ENCODE measurements at places on chromosomes 5 and 9. TPM values are rescaled to one million over a fixed set of nuclear protein-coding genes. Genes with fewer than 3 reads are reported as not detected.
A peak's percentile ranks its signal among the peaks of the same experiment; 100 is the strongest.

DNA sequence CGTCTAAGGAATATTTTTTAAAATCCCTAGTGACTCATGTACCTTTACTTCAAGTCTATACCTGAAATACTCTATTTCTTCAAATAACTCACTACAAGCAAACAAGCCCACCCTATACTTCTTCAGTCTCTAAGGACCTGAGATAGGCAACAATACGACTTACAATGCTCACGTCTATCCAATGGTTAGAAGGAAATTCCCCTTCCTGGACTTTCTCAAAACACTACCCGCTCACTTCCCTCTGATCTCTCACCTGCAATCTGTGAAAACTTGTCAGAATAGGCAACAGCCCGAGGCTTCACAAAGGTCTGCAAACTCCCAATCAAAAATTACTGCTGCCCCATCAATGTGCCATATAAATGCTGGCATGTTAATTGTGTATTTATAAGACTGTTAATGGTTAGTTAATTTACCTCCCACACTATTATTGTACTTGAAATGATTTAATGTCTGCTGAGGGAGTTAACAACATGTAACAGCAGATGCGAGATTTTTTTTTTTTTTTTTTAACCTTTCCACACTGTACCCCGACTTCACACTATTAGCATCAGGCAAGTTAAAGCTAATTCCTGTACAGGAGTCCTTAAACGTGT lies 27.3 kb downstream of the MAPKAP1 start:
- no peak overlapping the region for H3K27ac ChIP-seq
- H3K4me1 ChIP-seq = peaks cover 34% of the 10 kb centered on the region
- no peaks in the 10 kb centered on the region for H3K27me3 ChIP-seq
- no peaks in the 10 kb centered on the region for H3K36me3 ChIP-seq
- no peak overlapping the region for H3K4me3 ChIP-seq
- DNase-seq = no peak

GRCh38 chr9:95018099-95018936 lies 291.8 kb downstream of the AOPEP start:
- DNase-seq = peak; percentile 89
- no peaks in the 10 kb centered on the region for H3K27me3 ChIP-seq
- H3K4me3 ChIP-seq = peak overlapping the region; percentile 50
- peaks cover 30% of the 10 kb centered on the region for H3K36me3 ChIP-seq
- peaks cover 37% of the 10 kb centered on the region for H3K4me1 ChIP-seq

DNA sequence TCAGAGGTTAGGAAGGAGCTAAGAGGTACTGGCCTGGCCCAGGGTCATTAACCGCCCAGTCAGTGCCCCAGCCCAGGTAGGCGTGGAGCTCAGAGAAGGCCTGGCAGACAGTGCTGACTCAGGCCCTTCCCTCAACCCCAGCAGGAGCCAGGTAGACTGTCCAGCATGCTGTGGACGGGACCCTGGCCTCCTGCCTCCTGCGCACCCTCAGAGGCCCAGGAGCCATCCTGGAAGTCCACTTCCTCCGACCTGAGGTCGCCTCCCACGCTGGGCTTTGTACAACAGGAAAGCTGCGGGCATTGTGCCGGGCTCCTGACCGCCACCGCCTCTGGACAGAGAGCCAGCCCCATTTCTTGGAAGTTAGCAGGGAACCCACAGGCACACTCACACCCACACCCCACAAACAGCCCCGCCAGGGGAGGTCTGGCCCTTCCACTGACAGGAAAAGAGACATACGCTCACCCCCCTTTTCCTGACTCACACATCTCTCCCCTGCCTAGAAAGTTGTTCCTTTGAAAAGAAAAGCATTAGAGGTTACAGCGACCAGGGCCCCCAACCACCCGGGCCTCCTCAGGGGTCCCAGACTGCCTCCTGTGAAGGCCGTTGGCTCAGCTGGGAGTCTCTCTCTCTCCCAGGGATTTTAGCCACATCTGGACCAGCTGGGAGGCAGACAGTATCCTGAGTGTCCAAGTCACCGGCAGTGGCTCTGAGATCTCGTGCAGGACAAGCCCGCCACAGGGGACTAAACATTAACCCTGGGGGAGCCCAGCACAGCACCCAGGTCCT lies 7.7 kb downstream of the RALGDS start:
- H3K27me3 ChIP-seq = no peaks in the 10 kb centered on the region
- H3K36me3 ChIP-seq = peaks cover 2% of the 10 kb centered on the region
- H3K4me1 ChIP-seq = no peaks in the 10 kb centered on the region
- DNase-seq = no peak

DNA sequence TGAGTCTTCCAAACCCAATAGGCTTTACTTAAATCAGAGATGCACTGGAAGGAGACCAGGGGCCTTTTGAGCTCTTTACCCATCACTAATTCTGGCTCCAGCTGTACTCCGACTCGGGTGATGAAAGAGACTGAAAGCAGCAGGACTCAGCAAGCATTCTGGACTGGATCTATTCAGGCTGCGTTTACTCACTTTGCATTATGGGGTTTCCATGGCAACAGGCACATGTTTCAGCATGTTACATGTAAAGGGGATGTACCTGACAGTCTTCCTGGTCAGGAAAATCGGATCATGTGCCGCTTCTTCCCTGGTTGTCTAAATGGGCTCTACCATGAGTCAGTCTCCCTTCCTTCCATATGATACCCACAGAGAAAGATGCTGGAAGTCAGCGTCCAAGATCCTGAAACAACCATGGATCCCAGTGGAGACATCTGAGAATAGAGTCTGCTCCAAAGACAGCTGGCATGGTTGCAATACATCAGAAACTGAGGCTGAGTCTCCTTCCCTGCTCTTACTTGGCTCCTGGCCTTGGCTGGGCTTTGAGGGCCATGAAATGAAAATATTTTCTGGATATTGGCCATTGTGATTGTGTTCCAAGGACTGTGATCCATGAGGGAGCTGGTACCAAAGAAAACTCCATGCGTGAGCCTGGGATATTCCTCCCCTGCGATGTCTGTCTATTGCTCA lies 102.5 kb upstream of the TNC start:
- no peak overlapping the region for H3K27ac ChIP-seq
- no peaks in the 10 kb centered on the region for H3K27me3 ChIP-seq
- no peak overlapping the region for H3K4me3 ChIP-seq
- H3K36me3 ChIP-seq = no peaks in the 10 kb centered on the region

GRCh38 chr5:62732677-62733121 lies 154.1 kb downstream of the LRRC70 start:
- no peaks in the 10 kb centered on the region for H3K4me1 ChIP-seq
- H3K27me3 ChIP-seq = 0 out of 2 replicates have a peak, but pooled peaks cover 5% of the 10 kb centered on the region
- peak; percentile 23 for DNase-seq

INSL4 gene
- total RNA-seq = not detected

CCDC192 gene
- not detected for total RNA-seq

ANKRD33B gene
- 14.9 TPM for total RNA-seq
